Lung (tissue), 17 donors: ENCODE measurements at places on chromosomes 11 and 22.

DNA sequence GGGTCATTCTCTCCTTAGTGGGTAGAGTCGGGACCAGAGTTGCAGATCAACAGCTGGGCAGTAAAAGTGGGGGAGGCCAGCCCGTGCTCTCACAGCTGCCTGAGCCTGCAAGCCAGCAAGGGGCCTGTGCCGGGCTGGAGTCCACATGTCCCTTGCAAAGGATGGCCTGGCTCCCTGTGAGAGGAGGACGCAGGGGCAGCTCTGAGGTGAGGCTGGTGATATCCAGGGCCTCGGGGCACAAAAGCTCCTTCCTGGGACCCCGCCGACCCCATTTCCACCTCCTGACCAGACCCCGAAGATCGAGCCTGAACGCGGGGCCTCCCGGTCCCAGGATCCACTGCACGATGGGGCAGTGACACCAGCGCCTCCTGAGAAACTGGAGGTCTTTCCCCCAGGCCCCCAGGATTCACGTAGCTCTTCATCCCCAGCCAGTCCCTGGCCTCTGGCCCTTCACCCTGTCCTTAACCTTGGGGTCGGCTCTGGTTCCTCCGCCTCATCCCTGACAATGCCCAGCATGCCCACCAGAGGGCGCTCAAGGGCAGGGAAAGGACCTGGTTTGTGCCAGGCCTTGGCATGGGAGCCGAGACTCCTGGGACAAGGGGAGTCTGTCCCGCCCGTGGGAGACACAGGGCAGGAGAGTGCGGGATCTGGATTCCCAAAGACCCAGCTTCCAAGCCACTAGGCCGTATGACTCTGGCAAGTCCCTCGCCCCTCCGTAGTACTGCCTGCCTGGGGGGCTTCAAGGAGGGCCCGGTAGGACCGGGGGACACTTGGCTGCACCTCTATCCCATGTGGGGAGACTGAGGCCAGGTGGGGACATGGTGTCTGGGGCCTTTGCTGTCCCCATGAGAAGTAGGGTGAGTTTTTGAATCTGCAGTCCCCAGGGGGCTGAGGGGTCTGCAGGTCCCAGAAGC lies 17.8 kb upstream of the WNT7B start:
- DNase-seq: peak; percentile 78

- no peak for DNase-seq
These were observed 179.2 kb downstream of the C11orf91 start for GRCh38 chr11:33521384-33521783.

DNA sequence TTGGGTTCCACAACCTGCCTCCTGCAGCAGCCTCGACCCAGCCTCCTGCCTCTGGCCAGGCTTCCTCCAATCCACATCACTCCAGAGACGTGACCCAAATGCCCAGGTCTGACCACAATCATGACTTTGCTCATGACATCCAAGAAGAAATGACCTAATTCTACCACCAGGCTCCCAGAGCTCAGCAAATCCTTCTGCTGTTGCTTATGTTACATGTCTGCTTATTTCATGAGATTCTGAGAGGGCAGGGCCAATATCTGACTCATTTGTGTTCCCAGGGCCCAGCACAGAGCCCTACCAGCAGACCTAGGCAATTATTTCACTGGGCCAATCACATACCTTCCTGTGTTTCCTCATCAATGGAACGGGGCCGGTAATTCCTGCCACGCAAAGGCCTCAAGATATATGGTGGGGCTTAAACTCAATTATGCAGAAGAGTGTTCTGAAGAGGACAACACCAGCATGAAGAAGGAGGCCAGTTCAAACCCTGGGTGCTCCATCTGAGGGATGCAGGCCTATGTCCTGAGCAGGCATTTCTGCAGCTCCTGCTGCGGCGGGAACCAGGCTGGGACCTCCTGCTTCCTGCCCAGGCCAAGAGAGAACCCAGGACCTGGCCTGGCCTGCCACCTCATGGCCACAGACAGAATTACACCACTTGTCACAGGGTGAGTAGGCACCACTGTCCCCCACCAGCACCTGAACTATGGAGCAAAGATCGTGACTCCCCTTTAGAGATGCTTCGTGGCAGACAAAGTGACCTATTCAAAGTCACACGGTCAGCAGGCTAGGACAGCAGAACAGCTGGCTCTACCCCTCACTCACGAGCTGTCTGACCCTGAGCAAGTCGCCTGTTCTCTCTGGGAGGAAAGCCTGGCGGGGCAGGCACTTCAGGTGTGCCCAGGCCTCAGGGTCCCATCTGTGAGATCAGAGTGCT lies 5.9 kb downstream of the CENPM start:
- DNase-seq: peak; percentile 73

DNA sequence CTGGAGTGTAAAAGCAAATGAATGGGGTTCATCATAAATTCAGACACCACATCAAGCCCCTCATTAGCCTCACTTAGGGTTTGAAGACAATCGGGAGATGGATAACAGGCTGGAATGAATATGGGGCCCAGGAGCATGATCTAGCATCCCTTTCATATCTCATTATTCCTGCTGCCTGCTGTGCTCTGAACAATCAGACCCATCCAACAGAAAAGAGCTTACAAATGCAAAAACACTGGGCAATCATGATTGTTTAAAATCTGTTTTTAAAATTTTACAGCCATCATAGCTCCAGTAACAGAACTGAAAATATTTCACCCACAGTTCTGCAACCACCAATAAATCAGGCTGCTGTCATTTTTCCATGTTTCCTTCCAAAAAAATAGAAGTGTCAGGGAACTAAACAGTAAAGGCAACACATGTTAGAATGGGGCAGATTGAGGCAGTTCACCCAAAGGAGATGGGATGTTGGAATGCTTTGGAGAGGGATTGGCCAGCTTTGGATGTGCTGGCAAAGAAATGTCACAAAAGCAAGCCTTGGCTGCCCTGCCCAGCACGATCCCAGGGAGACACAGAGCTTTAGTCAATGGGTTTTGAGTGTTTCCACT lies 47.8 kb upstream of the BMAL1 start:
- DNase-seq: peak; percentile 36

- no peak for DNase-seq
These were observed 1.4 kb upstream of the CELSR1 start for GRCh38 chr22:46538814-46539160.

- DNase-seq: no peak
These were observed 175.5 kb downstream of the ETS1 start for GRCh38 chr11:128411812-128412211.

DNA sequence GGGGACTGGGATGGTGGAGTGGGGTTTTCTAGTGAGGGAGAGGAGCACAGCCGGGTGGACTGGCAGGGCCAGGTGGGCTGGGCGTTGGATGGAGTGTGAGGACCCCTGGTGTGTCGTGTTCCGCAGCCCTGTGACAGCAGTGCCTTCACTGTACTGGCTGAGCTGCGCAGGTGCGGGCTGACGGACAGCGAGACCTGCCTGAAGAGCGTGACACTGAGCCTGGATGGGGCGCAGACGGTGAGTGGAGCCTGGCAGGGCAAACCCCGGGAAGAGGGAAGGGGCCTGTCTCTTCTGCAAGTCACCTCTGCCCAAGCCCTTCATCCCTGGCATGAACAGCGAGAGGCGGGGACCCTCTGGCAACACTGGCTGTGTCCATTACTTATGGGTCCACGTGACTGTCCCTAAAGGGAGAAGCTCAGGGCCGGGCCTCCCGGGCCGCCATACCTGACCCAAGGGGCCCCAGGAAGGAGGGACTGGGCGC lies 10.0 kb downstream of the MUC5AC start:
- DNase-seq: no peak

DNA sequence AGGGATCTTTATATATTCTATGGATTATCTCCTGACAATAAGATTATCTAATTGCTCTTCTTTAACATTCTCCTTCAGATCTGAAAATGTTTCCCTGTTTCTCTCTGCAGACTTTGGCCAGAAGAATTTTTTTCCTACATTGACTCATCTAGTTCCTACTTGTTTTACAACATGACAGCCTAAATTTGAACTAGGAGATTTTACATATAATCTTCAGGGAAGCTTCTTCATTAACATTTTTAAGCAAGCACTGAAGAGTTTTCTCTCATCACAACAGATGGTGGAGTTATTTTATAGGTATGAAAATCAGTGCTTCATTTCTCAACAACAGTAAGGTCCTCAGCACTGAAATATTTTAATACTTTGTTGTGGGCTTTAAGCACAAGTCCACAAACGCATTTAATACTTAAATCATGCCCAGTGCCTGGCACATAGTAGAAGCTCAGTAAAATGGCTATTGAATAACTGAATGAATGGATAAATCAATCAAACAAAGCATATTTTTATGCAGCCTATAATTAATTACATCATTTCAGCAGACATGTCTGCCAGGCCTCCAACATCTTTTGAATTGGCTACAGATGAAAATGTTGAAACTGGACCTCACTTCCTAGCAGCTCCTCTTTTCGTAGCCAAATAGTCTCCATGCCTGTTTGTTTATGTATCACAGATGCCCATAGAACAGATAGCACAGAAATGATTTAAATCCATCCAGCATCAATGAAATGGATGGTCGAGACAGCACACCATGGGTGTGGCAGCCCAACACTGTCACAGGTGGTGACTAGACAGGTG lies 117.3 kb upstream of the POU2AF2 start:
- no peak for DNase-seq
